ENCODE measurements at places on chromosomes 3 and 15.

GRCh38 chr3:62604298-62604697 is 230.9 kb upstream of the FEZF2 start:
- peak; percentile 90 for DNase-seq

DNA sequence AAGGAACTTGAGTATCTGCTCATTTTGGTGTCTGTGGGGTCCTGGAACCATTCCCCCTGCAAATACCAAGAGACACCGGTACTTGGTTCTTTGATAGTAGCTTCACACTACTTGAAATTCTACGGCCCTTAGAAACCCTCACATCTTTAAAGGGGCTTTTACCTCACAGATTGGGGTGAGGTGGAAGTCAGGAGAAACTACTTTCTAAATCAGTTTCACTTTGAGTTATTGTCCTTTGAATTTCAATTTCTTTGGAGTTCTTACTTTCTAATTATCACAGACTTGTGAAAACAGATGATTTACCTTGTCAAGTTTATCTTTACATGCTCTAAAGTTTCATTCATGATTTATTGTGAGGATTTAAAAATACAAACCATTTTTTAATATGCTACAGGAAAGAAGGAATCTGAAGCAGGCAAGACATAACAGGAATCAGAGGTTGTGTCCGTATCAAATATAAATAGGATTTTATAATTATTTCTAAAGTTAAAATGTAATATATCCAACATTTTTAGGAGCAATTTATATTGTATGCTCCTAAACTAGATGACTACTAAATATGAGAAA is 98.9 kb downstream of the NEDD4 start:
- DNase-seq = no peak

- no peak for DNase-seq
Measured at GRCh38 chr3:98630416-98630815, 37.0 kb upstream of the CPOX start.

DNA sequence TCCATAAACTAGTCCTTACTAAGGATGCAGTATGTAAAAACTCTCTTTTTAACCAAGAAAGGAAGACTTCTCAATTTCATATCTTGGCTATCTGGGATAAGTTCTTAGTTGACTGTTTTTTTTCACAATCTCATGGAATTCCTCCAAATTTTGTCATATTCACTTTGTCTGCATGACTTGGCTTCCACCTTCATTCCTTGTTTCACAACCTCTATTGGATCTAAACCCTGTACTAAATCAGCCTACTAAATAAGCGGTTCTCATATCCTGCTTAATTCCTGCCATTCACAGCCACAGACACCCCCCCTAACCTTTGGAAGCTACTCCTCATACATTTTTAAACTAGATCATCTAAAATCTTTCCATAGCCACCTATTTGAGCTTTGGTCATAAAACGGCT is 370.6 kb upstream of the NAALADL2 start:
- DNase-seq = no peak

GRCh38 chr3:187041362-187042307 is 97.7 kb downstream of the RPL39L start:
- peak; percentile 65 for DNase-seq

DNA sequence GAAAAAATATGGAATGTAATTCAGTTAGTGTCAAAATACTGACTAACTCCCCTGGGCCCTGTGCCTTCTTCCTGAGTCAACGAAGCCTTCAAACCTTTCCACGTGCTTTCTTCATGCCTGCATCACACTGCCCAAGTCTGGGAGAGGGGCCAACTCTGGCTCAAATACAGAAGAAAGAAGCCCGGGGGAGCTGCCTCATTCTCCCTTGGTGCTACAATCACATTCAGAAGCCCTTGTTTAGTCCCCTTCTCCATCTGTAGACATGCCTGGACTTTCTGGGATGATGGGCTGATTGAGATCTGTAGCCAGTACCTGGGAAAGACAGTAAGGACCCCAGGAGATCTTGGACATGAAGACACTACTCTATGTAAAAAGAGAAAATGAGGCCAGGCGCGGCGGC is 77.8 kb upstream of the GSK3B start:
- peak; percentile 91 for DNase-seq

GRCh38 chr3:75180945-75181298 is 483.2 kb upstream of the FRG2C start:
- no peak for DNase-seq

- no peak for DNase-seq
Measured at GRCh38 chr15:40204100-40204499, 34.8 kb upstream of the PAK6 start.

DNA sequence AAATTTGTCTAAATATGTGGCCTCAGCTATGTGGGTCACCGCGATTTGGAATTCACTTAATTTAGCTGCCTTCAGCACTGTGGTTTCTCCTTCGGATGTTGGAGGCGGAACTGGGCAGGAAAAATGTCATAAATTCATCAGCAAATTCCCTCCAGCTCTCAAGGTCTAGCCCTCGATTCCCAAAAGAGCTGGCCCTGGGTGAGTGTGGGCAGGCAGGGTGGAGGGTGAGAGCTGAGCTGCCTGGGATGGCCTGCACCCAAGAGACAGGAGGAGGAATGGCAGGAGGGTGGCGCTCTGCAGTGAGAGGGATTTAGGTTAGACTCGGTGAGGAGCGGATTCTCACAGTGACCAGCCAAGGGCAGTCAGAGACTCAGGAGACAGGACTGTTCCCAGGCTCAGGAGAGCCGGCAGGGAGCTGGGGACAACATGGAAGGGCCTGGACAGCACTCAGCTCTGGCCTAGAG is 57.1 kb downstream of the FEM1B start:
- DNase-seq = peak; percentile 82

DNA sequence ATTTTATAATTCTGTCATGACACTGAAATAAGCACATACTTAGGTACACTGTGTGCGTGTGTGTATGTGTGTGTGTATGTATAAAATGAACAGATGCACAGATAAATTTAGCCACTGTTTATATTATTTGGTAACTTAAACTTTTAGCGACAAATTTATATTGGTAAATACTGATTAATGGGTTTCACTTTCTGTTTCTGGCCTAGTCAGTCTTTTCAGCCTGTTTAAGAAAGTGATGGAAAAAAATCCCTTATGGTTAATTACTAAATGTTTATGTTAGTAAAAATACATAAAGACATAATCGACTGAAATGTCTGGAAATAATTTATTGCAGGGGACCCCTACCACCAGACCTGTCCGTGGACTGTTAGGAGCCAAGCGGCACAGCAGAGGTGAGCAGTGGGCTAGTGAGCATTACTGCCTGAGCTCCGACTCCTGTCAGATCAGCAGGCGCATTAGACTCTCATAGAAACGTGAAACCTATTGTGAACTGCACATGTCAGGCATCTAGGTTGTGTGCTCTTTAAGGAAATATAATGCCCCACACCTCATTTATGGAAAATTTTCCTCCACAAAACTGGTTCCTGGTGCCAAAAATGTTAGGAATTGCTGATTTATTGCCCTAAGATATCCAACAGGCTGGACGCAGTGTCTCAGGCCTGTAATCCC is 717.4 kb downstream of the SI start:
- no peak for DNase-seq

- DNase-seq = no peak
Measured at GRCh38 chr3:30585654-30586053, 20.7 kb upstream of the TGFBR2 start.

GRCh38 chr15:97146929-97147870 is 813.3 kb upstream of the ARRDC4 start:
- DNase-seq = no peak

- DNase-seq = no peak
Measured at GRCh38 chr3:129622226-129622874, 15.9 kb upstream of the PLXND1 start.

DNA sequence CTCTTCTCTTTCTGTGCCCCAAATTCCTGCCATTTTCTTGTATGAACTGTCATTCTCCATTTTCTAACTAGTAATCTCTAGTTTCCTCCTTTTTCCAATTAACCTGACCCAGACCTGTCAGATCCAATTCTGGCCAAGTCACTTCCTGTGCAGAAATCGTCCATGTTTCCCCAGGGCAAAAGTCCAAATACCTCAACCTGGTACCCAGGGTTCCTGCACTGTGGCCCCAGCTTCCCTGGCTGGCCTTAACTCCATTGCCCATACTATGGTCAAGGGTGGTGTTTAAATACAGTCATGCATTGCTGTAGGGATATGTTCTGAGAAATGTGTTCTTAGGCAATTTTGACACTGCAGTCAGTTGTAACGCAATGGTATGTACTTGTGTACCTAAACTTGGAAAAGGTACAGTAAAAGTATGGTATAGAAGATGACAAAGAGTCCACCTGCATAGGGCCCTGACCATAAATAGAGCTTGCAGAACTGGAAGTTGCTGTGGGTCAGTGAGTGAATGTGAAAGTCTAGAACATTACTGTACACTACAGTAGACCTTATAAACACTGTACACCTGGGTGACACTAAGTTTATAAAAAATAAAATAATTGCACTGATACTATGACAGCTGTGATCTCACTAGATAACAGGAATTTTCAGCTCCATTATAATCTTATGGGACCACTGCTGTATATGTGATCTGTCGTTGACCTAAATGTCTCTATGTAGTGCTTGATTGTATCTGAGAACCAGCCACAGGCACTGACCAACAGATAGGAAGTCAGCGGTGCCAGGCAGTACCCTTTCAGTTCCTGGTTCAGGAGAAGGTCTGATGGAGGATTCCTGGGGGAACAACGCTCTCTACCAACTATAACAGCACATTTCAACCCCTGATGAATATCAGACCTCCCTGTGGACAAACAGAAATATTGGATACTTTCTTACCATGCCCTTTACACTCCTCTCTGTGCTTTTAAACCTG is 336.1 kb upstream of the PROK2 start:
- DNase-seq = no peak

DNA sequence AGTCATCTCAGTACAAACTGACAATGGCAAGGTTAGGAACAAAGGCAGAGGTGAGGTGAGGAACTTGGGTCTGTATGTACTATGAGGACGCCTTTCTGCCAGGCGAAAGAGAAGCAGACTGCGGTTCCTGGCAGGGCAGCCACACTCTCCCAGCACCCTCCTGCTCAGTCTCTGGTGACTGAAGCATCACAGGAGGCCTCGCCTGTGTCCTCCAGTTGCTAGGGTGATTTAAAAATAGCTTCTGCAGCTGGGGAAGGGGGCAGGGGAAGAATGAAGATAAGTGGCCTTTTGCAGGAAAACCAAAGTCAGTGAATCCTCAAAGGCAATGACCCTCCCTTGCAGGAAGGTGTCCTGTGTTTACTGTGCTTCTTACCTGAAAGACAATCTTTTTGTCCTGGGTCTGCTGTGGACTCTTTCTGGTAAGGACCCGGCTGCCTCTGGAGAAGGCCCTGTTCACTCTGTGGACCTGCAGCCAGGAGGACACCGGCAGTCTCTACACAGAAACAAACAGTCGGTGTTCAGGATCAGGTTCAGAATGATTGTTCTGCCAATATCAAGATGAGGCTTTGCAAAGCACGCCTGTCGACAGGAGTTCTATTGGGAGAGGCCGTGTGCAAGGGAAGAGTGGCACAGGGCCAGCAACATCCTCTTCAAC is 65.7 kb upstream of the DGKG start:
- DNase-seq = peak; percentile 17

- peak; percentile 59 for DNase-seq
Measured at GRCh38 chr15:60660290-60661051, 181.5 kb upstream of the ICE2 start.

GRCh38 chr3:128501431-128501830 is 8.4 kb upstream of the GATA2 start:
- no peak for DNase-seq

DNA sequence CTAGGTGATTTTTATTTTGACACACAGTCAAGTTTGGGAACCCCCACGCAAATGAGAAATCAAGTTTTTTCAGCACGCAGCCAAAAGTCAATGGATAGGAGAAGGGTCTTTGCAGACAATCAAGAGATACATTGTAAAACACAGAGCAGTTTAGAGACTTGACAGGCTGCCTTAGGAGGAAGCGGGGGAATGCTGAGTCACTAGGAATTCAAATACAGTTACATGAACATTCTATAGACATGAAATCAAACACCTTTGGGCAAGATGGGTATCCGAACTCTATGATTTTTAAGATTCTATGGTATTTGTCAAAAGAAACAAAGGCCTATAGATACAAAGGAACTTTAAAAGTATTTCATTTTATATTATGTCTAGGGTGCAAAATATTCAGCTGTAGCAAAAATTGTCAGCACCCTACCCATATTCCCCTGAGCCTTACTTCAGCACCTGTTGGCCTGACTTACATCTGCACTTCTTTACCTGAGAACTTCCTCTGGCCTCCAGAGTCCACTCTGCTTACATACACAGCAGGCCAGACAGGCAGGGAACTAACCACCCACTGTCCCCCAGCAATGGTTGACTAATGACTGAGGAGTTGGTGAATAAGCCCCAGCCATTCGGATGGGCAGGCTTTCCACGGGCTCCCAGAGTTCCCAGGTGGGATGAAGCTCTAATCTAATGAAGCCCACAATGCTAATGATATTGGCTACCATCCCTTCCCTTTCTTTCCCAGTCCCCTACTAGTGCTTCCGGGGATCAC is 289.3 kb upstream of the RORA start:
- peak; percentile 68 for DNase-seq

DNA sequence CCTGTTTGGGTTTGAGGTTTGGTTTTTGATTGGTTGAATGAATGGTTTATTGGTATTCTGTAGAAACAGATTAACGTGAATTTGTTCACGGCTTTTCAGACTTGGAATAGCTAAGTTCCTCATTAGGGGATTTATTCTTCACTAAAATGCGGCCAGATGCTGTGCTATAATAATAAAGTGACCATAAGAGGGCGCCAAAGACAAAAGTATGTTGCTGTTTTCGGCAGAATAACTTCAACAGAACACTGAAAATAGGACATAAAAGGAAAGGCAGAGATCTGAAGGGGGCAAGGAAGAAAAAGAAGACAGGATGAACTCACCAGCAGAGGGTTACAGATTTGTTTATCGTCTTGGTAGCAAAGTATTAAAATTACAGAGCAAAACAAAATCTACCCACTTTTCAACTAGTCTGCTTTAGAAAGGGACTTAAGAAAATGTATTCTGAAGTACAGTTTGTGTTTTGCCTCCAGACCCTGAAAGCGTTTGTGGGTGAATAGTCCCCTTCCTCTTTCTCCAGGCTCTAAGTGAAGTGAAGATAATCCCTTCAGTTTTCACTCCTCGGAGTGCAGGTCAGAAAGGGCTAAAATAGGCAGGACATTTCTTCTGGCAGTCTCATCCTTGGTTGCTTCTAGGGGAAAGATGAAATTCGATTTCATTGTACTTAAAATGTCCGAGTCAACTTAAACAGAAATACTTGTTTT is 147.6 kb downstream of the IL20RB start:
- DNase-seq = peak; percentile 56

DNA sequence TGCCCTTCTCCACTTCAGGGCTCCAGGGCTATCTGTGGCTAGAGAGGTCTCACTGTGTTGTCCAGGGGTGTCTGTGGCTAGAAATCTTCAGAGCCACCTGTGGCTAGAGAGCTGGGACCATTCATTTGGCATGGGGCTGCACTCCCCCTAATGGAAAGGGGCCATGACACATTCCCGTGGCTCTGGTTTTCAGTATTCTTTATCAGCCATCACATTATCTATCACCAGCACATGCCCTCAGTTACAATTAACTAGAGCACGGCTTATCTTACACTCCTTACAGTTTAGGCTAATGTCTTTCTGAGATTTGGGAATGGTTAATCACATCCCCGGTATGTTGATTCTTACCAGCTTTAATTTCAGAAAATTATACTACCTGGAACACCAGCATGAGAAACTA is 128.6 kb downstream of the RORA start:
- DNase-seq = no peak

- no peak for DNase-seq
Measured at GRCh38 chr15:90091156-90091931, 10.9 kb downstream of the IDH2 start.
